ENCODE measurements at places on chromosomes 4 and X.

- H3K27ac ChIP-seq, result no peak overlapping the region
- H3K4me3 ChIP-seq, result no peak overlapping the region
- no peaks in the 10 kb centered on the region for H3K27me3 ChIP-seq
- no peaks in the 10 kb centered on the region for H3K36me3 ChIP-seq
- H3K4me1 ChIP-seq, result no peaks in the 10 kb centered on the region
These were observed 13.0 kb downstream of the CXCL13 start for GRCh38 chr4:77618383-77619241.

DNA sequence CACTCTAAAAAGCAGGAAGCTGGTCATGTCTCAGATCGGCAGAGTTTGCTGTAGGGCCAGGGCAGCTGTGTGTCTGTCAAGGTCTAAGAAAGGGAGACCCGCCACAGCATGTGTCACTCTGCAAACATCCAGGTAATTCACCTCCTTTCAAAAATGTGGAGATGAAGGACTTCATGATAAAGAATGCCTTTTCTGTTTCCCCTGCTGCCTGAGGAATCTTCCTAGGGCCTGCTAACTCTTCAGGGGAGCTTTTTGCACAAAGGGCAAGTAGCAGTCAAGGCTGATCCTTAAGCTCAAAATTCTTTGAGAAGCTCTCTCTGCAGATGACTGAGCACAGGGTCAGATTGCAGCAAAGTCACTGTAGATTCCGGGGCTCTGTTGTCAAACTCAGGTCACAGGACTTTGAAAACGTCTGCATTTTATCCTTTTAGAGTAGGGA is 21.1 kb downstream of the RASL11B start:
- no peak for DNase-seq
- peaks cover 49% of the 10 kb centered on the region for H3K36me3 ChIP-seq
- H3K27me3 ChIP-seq, result no peaks in the 10 kb centered on the region
- no peaks in the 10 kb centered on the region for H3K4me1 ChIP-seq
- no peak overlapping the region for H3K27ac ChIP-seq

DNA sequence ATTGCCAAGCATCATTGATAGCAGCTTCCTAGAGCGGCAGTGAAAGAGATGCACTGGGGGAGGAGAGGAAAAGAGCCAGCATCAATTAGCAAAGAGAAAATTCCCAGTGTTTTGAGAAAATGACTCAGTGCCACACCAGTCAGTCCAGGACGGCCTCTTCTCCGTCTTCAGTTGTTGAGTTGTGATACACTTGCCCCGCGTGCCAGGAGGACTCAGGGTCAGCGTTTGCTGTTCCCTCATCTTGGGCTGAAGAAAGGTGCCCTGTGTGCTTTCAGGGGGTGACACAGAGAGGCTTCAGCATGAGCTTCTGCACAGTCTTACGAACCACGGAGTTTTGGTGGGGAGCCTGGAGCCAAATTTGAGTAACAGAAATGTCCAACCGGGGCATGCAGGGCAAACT is 82.3 kb downstream of the GPR143 start:
- H3K4me3 ChIP-seq, result no peak overlapping the region
- H3K27ac ChIP-seq, result no peak overlapping the region
- no peaks in the 10 kb centered on the region for H3K4me1 ChIP-seq
- no peak for DNase-seq
- no peaks in the 10 kb centered on the region for H3K27me3 ChIP-seq
- no peaks in the 10 kb centered on the region for H3K36me3 ChIP-seq

- H3K27me3 ChIP-seq, result no peaks in the 10 kb centered on the region
- H3K4me1 ChIP-seq, result peaks cover 25% of the 10 kb centered on the region
- no peak overlapping the region for H3K4me3 ChIP-seq
- no peak for DNase-seq
- peaks cover 6% of the 10 kb centered on the region for H3K36me3 ChIP-seq
These were observed 39.4 kb downstream of the ERVMER34-1 start for GRCh38 chr4:52711834-52712250.
